ENCODE measurements at places on chromosomes 11 and 22.
A peak's percentile ranks its signal among the peaks of the same experiment; 100 is the strongest.

DNA sequence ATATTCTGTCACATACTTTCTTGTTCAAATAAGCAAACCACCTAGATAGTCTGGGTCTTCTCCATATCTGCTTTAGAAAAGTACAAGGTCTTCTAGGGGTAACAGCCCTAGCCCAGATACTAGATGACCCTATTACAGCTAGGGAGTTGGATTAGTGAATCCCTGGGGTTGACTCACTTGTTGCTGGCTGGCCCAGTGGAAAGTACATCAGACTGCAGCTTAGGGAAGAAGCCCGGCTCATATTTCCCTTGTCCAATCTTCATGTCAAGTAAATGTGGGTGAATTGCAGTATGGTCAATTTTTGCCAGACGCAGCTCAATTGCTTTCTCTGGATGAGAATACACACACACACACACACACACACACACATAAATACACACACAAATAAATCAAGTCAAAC, 79.1 kb upstream of the SCUBE2 start:
- peak; percentile 75 for DNase-seq

GRCh38 chr11:3143136-3143880, 21.8 kb downstream of the OSBPL5 start:
- no peak for DNase-seq

GRCh38 chr11:113615773-113616172, 90.3 kb downstream of the TMPRSS5 start:
- DNase-seq, result peak; percentile 36

- DNase-seq, result no peak
Measured at GRCh38 chr22:19291218-19291579, 320 bp downstream of the CLTCL1 start.

- DNase-seq, result peak; percentile 87
Measured at GRCh38 chr11:71286701-71287643, 34.6 kb upstream of the SHANK2 start.

- no peak for DNase-seq
Measured at GRCh38 chr11:118148240-118148639, 4.4 kb downstream of the SCN4B start.

DNA sequence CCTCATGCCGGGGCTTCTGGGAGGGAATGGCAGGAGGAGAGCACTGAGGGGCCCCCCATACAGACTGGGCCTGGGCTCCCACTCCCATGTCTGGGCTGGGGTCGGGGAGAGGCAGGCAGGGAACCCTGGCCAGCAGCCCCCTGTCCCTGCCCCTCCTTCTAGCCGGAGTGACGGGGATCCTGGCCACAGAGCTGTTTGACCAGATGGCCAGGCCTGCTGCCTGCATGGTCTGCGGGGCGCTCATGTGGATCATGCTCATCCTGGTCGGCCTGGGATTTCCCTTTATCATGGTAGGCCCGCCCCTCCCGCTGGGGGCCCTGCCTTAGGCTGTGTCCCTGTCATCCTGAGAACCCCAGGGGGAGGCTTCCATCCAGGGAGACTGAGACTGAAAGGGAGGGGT, 10.0 kb upstream of the MIF start:
- DNase-seq, result no peak

- DNase-seq, result no peak
Measured at GRCh38 chr22:48752451-48753380, 1075.0 kb downstream of the BRD1 start.

GRCh38 chr11:72441752-72442207, 7.4 kb upstream of the CLPB start:
- DNase-seq, result peak; percentile 21

- DNase-seq, result no peak
Measured at GRCh38 chr11:13923182-13923581, 39.3 kb upstream of the SPON1 start.

DNA sequence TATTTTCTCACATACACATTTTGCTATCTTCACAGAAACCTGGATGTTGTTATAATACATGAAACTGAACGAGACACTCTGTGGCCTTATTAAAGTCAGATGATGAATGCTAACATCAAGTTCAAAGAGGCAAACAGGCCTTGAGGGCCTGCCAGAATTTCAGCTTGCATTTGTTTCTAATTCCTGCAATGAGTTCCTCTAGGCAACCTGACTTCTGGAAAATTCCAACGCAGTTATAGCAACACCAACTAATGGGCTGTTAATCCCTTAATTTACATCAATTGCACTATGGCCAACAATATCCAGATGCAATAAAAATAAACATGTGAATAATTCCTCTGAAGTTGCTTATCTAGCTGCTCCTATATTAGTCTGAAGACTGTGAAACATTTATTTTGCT, 19.1 kb downstream of the PAX6 start:
- no peak for DNase-seq

DNA sequence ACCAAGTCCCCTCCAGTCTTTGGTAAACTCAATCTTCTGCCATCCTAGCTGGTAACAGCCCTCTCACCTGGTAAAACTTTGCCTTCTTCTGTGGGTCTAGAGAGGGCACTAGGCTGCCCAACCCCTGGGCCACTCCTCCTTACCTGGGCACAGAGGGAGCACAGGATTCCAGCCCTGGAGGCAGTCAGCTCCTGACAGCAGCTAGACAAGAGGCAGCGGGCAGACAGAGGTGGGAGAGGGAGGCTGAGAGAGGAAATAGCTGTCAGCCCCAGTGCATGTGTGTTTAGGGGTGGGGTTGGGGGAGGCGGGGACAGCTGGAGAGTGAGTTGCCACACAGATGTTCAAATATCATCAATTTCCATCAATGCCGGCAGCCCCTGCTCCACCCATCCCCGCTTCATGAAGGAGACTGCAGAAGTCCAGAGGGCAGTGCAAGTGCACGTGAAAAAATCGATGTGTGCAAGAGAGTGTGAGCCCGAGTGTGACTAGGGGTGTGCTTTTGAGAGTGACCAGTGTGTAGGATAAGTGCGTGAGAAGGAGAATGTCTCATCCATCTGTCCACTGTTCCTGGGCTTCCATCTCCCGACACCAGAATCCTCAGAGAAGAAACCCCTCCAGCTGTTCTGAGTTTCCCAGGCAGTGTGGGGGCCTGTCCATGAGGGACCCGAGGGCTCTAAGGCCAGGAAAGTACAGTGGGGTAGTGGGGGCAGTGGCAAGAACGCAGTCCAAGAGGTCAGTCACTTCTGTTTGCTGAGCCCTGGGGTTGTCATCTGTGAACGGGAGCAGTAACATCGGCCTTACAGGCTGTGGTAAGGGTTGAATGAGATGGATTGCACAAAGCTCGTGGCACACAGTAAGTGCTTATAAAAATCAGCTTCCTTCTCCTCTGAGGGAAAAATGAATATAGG, at the start of gene PTGDR2:
Gene PTGDR2, minus strand, starts transcription at position 225 of the 908 bp plus-strand sequence. CDS start 2,228 bp downstream, outside the sequence.
- DNase-seq, result no peak

- DNase-seq, result peak; percentile 52
Measured at GRCh38 chr11:33970984-33971466, 79.1 kb upstream of the LMO2 start.

GRCh38 chr11:94924171-94924572, 49.2 kb downstream of the CWC15 start:
- DNase-seq, result no peak

DNA sequence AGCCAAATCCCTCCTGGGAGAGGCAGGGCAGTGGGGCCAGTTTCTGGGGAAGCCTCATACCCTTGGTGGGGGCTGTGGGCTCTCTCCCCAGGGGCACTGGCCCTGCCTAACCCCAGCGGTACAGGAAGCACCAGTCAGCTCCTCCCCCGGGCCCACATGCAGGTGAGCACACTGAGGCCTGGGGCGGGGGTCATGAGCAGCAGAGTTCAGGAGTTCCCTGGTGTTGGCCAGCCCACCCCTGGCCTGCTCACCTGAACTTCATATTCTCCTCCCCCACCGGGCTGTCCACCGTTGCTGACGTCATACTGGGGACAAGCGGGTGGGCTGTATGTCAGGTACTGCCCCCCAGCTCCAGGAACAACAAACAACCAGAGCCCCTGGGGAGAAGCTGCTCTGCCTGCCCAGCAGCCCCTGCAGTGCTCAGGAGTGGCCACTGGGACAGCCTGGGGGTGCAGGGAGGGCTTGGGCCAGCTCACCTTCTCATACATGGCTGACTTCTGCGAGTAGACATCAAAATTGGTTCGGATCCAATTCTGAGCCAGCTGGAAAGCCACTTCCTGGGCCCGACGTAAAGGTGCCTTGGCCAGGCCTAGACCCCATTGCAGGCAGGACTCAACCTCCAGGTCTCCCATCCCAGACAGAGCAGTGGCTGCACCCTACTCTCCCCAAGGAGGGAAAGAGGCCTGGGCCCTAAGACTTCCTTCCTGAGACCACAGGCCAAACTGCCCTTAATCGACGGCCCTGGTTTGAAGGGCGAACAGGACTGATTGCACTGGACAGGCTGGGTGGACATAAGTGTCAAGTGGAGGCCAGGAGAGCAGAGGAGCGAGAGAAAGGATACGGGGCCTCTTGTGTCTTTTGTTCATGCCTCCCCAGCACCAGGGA, 20.8 kb downstream of the TREH start:
- DNase-seq, result no peak

DNA sequence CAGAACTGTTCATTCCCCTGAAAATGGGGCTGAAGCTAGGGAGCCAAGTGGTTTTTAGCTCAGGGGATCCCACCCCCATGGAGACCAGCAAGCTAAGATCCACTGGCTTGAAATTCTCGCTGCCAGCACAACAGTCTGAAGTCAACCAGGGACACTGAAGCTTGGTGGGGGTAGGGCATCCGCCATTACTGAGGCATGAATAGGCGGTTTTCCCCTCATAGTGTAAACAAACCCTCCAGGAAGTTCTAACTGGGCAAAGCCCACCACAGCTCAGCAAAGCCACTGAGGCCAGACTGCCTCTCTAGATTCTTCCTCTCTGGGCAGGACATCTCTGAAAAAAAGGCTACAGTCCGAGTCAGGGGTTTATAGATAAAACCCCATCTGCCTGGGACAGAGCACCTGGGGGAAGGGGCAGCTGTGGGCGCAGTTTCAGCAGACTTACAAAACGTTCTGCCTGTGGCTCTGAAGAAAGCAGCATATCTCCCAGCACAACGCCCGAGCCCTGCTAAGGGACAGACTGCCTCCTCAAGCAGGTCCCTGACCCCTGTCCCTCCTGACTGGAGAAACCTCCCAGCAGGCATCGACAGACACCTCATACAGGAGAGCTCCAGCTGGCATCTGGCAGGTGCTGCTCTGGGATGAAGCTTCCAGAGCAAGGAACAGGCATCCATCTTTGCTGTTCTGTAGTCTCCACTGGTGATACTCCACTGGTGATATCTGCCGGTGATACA, 32.7 kb downstream of the GAB4 start:
- DNase-seq, result no peak

DNA sequence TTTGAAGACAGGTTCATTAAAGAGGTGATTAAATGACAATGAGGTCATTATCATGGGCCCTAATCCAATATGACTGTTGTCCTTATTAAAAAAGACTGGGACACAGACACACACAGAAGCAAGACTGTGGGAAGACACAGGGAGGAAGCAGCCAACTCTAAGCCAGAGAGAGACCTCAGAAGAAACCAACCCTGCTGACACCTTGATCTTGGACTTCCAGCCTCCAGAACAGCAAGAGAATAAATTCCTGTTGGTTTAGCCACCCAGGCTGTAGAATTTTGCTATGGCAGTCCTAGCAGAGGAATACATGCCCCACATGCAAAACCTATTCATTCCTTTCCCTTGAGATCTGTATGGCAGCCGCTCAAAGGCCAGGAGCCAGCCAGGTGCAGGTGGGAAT, 35.6 kb upstream of the CACNG2 start:
- DNase-seq, result no peak

DNA sequence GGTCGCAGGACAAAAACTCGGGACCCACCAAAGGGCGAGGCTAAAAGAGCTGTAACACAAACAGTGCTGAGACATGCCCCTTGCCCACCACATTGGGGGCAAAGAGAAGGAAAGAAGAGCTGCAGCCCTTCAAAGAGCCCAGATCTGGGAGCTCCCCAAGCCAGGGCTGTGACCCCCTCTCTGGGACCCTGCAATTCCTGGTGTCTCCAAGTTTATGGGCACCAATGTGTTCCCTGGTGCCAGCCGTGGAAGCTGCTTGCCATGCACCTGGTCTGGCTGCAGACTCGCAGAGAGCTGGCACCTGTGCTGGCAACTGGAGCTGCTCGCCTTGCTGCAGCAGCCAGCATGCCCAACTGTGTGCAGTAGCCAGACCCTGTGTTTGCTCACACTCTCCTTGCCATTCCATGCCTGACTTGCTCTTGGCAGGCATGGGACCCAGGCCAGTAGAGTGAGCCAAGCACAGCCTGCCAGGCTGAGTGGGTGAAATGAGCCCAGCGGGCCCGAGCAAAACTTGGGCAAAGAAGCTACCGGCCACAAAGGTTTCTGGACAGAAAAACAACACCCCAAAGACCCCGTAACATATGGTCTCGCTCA, 16.0 kb downstream of the RRP8 start:
- no peak for DNase-seq

GRCh38 chr11:92424281-92424680, 199.7 kb downstream of the FAT3 start:
- peak; percentile 83 for DNase-seq

DNA sequence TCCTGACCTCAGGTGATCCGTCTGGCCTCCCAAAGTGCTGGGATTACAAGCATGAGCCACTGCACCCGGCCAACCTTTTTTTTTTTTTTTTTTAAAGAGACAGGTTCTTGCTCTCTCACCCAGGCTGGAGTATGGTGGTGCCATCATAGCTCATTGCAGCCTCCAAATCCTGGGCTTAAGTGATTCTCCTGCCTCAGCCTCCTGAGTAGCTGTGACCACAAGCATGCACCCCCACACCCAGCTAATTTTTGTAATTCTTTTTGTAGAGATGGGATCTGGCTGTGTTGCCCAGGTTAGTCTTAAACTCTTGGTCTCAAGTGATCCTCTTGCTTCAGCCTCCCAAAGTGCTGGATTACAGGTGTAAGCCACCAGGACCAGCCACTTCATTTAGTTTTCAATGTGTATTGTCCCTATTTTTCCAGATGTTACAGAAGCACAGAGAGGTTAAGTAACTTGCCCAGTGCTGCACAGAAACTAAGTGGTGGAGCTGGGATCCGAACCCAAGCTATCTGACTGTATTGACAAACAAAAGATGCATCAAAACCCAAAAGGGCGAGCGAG, 55.6 kb upstream of the GRK3 start:
- DNase-seq, result no peak

DNA sequence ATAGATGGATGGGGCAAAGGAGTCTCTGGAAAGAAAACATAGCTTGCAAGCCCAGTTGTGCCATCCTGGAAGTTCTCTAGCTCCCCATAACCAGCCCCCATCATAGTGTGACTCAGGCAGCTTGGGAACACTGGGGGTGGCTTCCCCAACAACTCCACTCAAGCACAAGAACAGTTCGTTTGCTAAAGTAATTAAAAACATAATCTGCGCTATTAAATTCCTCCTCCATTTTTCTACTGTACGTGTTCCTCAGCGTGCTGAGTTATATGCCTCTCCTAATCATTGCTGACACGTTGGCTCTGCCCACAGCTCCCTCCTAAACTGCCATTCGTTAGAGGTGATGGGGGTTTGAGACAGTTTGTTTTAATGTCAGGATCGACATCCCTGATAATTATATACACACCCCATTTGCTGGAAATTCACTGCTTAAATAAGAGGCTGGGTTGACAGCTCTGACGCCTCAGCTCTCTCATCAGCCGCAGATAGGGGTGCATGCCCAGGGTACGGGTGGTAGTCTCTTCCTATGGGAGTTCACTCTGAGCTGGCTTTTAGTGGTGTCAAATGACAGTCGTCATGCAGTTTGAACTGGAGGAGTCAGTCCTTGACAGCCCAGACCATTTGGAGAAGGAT, 59.5 kb upstream of the SEZ6L start:
- no peak for DNase-seq
